Breast epithelium (tissue), 4 donors: ENCODE measurements at places on chromosomes 4 and X. TPM values are rescaled to one million over a fixed set of nuclear protein-coding genes. Genes with fewer than 3 reads are reported as not detected.

PAGE4 gene
- total RNA-seq = not detected

DNA sequence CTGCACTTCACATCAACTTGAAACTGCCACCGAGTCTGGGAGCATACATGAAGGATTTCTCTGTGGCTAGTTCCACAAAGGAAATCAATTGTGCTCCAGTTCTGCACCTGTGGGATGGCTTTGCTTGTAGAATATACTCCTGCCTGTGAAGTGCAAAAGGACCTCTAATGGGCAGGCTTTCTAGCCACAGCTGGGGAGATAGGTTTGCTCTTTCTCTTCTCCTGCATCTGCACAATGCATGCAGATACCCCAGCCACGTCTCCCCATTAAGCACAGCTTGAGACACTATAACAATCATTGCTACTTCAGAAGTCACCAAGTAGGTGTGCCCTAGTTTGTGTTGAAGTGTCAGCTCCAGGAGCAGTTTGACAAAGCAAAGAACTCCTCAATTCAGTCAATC lies 364.6 kb downstream of the ZIC3 start:
- no peak overlapping the region for H3K27ac ChIP-seq
- no peaks in the 10 kb centered on the region for H3K27me3 ChIP-seq

CT45A3 gene
- total RNA-seq = not detected

ZNF732 gene
- total RNA-seq = 0.66 TPM

DNA sequence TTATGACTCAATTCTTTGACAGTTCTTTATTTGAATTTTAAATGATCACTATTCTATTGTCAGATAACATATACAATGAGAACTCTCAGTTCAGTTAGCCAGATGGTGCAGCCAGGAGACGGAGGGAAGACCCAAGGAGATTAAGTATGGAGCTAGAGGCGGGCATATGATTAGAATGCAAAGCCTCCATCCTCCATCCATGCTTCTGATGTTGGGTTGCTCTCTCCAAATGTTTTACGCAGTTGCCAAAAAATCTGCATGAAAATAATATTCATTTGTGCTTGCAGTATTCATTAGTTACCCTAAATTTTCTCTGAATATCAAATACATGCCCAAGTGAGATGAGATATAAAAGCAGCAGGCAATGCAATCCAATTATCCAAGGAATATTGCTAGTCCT lies 874.8 kb downstream of the C4orf33 start:
- no peaks in the 10 kb centered on the region for H3K27me3 ChIP-seq
- H3K4me1 ChIP-seq = no peaks in the 10 kb centered on the region
- DNase-seq = no peak

GRCh38 chr4:95295157-95295556 lies 253.6 kb downstream of the UNC5C start:
- H3K27me3 ChIP-seq = no peaks in the 10 kb centered on the region
- H3K36me3 ChIP-seq = no peaks in the 10 kb centered on the region
- DNase-seq = no peak
- H3K27ac ChIP-seq = no peak overlapping the region

DNA sequence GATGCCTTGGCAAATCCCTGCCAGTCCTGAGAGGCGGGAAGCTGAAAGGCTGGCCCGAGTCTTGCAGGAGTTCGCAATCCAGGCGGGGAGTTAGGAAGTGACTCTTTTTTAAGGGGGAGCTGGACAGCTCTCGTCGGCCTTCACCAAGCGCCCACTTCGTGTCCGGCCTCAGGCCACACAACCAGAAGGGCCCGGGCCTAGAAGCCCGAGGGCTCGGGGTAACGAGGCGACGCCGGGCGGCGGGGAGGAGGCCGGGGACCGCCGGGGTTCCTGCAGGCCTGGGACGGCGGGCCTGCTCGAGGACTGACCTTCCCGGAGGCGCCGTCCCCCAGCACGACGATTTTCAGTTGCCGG lies 395 bp downstream of the RAB28 start:
- H3K27me3 ChIP-seq = no peaks in the 10 kb centered on the region
- H3K36me3 ChIP-seq = no peaks in the 10 kb centered on the region
- DNase-seq = no peak
- no peaks in the 10 kb centered on the region for H3K4me1 ChIP-seq
- peak overlapping the region; percentile 98 for H3K4me3 ChIP-seq

GPR34 gene
- 8.5 TPM for total RNA-seq

- H3K4me1 ChIP-seq = no peaks in the 10 kb centered on the region
- no peaks in the 10 kb centered on the region for H3K36me3 ChIP-seq
- H3K4me3 ChIP-seq = no peak overlapping the region
- DNase-seq = no peak
These were observed 140.9 kb upstream of the KLF3 start for GRCh38 chr4:38523054-38523453.

MAP9 gene
- 8.8 TPM for total RNA-seq

SPANXC gene
- not detected for total RNA-seq

GRCh38 chr4:10087152-10087791 lies 29.3 kb downstream of the WDR1 start:
- H3K4me1 ChIP-seq = no peaks in the 10 kb centered on the region
- H3K4me3 ChIP-seq = no peak overlapping the region
- no peaks in the 10 kb centered on the region for H3K27me3 ChIP-seq
- H3K36me3 ChIP-seq = no peaks in the 10 kb centered on the region
- DNase-seq = no peak

DNA sequence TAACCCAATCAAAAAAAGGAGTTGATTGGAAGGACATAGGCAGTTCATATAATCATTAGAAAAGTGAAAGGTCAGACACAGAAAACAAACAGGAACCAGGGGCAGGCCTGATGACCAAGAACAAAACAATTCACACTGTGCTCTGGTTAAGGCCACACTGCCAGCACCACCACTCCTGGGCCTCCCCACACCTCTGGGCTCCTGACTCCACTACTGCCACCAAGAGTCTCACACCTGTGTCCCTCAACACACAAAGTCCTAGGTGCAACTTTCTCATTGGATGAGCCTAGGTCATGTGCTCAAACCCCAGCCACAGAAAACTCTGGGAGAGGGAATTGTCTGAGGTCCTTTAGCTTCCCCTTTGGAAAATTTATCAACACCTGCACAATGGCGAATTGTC lies 11.1 kb upstream of the FAM9C start:
- no peaks in the 10 kb centered on the region for H3K4me1 ChIP-seq
- H3K36me3 ChIP-seq = no peaks in the 10 kb centered on the region
- no peak overlapping the region for H3K27ac ChIP-seq
- DNase-seq = no peak
- no peak overlapping the region for H3K4me3 ChIP-seq

- H3K4me1 ChIP-seq = no peaks in the 10 kb centered on the region
- H3K4me3 ChIP-seq = no peak overlapping the region
- H3K36me3 ChIP-seq = no peaks in the 10 kb centered on the region
These were observed 4.2 kb upstream of the CCNA2 start for GRCh38 chr4:121827853-121828252.

YY2 gene
- total RNA-seq = 3.6 TPM

STPG2 gene
- 3.8 TPM for total RNA-seq

LRRC66 gene
- total RNA-seq = 0.33 TPM

DCAF8L2 gene
- total RNA-seq = not detected

ARAP2 gene
- total RNA-seq = 21.3 TPM

PCYT1B gene
- total RNA-seq = 0.33 TPM

- no peak overlapping the region for H3K4me3 ChIP-seq
- no peaks in the 10 kb centered on the region for H3K4me1 ChIP-seq
- H3K27ac ChIP-seq = no peak overlapping the region
- no peak for DNase-seq
These were observed 184.2 kb downstream of the DHRSX start for GRCh38 chrX:2316534-2316933.

- no peak overlapping the region for H3K4me3 ChIP-seq
- no peaks in the 10 kb centered on the region for H3K4me1 ChIP-seq
- H3K27ac ChIP-seq = no peak overlapping the region
- no peak for DNase-seq
These were observed 30.2 kb upstream of the CYP4V2 start for GRCh38 chr4:186161138-186161537.

CXCL11 gene
- total RNA-seq = not detected

NLRP2B gene
- total RNA-seq = 0.66 TPM

- H3K36me3 ChIP-seq = no peaks in the 10 kb centered on the region
- no peak for DNase-seq
- H3K4me3 ChIP-seq = no peak overlapping the region
- peaks cover 66% of the 10 kb centered on the region for H3K27me3 ChIP-seq
- H3K27ac ChIP-seq = no peak overlapping the region
These were observed 3.3 kb downstream of the RIPPLY1 start for GRCh38 chrX:106899841-106900240.

C4orf36 gene
- total RNA-seq = 5.7 TPM

GRCh38 chr4:139658185-139658584 lies 7.4 kb upstream of the MGST2 start:
- H3K4me1 ChIP-seq = no peaks in the 10 kb centered on the region
- peak overlapping the region; percentile 82 for H3K27ac ChIP-seq
- DNase-seq = no peak
- no peaks in the 10 kb centered on the region for H3K36me3 ChIP-seq

TCEAL7 gene
- total RNA-seq = 10.8 TPM

DNA sequence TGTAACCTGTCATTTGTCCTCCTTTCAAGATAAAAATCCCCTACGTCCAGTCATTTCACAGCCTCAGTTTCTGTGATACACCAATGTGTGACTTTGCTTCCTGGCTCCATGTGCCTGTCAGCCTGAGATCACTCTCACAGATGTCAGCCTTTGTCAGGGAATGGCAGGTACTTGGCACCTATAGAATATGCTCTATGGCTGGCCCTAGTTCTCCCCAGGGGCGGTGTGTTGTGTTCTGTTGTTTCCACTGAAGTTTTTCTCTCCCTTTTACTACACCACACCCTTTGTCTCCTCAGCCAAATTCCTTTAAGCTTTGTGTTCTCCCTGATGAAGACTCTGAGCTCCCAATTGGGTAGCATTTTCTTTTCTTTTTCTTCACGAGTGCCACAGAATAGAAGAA lies 81.7 kb downstream of the ALPK1 start:
- DNase-seq = no peak
- H3K36me3 ChIP-seq = no peaks in the 10 kb centered on the region
- no peaks in the 10 kb centered on the region for H3K4me1 ChIP-seq
- H3K4me3 ChIP-seq = no peak overlapping the region
- H3K27me3 ChIP-seq = no peaks in the 10 kb centered on the region
- H3K27ac ChIP-seq = no peak overlapping the region

GRCh38 chrX:31670245-31670644 lies 598.4 kb upstream of the FTHL17 start:
- H3K36me3 ChIP-seq = no peaks in the 10 kb centered on the region
- no peak overlapping the region for H3K4me3 ChIP-seq
- H3K27ac ChIP-seq = no peak overlapping the region
- H3K27me3 ChIP-seq = peaks cover 9% of the 10 kb centered on the region
- no peaks in the 10 kb centered on the region for H3K4me1 ChIP-seq
- DNase-seq = no peak

DNA sequence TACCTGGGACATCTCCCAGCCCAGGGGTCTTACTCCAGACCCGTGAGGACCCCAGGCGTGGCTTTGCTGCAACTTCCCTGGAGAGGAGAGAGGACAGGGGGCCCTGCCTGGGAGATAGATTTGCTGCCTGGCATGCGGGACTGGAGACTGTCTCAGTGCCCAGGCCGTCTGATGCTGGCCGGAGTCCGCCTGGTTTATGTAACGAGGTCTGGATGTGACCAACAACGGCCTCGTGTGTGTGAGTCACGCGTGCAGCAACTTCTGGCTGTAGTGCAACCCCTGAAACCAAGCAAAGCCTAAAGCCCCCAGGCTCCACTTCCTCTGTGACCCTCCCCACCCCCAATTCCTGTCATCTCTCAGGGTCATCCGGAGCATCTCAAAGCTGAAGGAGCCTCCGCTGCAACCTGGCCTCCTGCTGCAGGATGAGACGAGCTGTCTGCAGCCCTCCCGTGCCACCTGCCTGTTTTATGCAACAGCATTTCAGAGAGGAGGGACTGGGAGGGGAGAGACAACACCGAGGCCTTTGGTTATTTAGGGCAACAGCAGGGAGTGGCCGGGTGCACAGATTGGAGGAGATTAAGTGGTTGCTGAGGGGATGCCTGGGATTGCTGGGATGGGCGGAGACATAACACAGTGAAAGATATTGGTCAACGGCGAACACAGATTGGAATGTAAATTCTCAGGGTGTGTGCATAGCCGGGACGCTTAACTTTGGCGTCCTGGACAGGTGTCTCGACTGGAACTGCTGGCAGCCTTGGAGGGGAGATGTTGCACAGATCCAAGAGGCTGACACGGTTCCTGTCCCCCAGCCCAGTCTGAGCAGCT lies 16.0 kb downstream of the XG start:
- DNase-seq = no peak
- H3K4me1 ChIP-seq = no peaks in the 10 kb centered on the region
- H3K4me3 ChIP-seq = peak overlapping the region; percentile 4

DNA sequence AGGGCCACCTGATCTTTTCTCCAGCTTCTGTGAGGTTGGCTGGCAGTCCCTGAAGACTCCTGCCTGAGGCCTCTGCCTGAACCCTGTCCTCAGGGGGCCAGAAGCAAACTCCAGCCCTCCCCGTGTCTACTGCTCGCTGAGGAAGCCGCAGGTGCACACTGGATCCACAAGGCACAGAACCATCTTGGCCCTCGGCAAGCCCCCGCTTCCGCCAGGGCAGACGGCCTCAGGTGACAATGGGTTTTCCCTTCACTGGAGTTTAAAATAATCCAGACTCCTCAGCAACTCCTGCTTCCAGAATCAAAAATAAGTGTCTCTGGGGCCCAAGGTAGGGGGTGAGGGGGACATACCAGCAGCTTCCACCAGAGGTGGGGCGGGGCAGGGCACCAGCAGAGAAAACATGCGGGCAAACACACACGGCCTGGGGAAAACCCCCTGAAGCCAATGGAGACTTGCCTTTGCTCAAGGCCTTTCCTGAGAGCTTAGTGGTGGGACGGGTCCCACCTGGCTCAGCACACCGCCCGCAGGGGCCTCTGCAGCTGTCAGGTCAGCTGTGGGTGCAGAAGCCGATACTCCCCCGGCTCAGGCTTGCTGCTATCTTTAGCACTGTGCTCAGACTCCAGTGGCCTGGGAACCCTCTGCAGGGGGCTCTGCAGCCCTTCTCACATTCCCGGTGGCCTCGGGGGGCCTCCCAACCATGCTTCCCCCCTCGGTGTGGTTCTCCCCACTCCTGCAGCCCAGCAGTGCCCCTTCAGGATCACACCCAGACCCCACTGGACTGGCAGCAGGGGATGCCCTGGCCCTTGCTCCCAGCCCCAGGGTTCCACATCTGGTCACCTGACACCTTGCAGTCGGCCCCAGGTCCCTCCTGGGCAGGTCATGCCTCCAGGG lies 1.9 kb downstream of the MYL5 start:
- peaks cover 19% of the 10 kb centered on the region for H3K4me1 ChIP-seq
- H3K36me3 ChIP-seq = no peaks in the 10 kb centered on the region
- H3K4me3 ChIP-seq = no peak overlapping the region
- no peak overlapping the region for H3K27ac ChIP-seq
- no peak for DNase-seq
- H3K27me3 ChIP-seq = no peaks in the 10 kb centered on the region

- H3K36me3 ChIP-seq = no peaks in the 10 kb centered on the region
- H3K27ac ChIP-seq = no peak overlapping the region
These were observed 81.4 kb upstream of the TRIM2 start for GRCh38 chr4:153122855-153123254.

CCKAR gene
- total RNA-seq = not detected

DNA sequence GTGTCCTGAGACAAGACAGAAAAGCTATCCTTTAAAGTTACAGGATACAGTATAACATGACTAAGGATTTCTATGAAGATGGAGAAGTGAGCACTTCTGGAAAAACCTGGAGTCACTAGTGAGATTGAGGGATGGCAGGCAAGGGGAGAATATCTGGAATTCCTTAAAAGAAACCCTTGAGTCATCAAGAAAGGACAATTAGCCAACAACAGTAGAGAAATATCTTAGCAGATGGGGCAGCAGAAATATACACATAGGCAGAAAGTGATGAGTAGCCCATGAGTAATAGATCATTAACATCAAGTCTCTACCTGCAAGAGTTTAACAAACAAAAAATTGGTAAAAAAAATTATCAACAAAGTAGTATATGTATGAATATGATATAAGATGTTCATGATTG lies 858.8 kb upstream of the FRG1 start:
- no peaks in the 10 kb centered on the region for H3K4me1 ChIP-seq
- H3K4me3 ChIP-seq = no peak overlapping the region
- DNase-seq = no peak
- H3K27ac ChIP-seq = no peak overlapping the region
- no peaks in the 10 kb centered on the region for H3K27me3 ChIP-seq
- no peaks in the 10 kb centered on the region for H3K36me3 ChIP-seq
